Activated CD4-positive, alpha-beta T cell treated with anti-CD3 and anti-CD28 coated beads for 48 hours (primary cell): ENCODE measurements at places on chromosomes 5 and 9.

- DNase-seq = no peak
Measured at GRCh38 chr5:147504535-147504934, 5.3 kb downstream of the DPYSL3 start.

DNA sequence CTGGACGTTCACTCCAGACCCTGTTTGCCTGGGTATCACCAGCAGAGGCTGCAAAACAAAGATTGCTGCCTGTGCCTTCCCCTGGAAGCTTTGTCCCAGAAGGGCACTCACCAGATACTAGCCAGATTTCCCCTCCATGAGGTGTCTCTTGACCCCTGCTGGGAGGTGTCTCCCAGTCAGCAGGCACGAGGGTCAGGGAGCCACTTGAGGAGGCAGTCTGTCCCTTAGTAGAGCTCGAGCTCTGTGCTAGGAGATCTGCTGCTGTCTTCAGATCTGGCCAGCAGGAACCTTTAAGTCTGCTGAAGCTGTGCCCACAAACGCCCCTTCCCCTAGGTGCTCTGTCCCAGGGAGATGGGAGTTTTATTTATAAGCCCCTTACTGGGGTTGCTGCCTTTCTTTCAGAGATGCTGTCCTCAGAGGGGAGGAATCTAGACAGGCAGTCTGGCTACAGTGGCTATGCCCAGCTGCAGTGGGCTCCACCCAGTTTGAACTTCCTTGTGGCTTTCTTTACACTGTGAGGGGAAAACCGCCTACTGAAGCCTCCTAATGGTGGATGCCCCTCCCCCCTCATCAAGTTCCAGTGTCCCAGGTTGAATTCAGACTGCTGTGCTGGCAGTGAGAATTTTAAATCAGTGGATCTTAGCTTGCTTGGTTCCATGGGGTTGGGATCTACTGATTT, 253.9 kb downstream of the SPATA31D1 start:
- DNase-seq = no peak

- DNase-seq = no peak
Measured at GRCh38 chr9:137268538-137269201, 8.9 kb upstream of the TOR4A start.

GRCh38 chr9:111902391-111903139, 6.0 kb downstream of the UGCG start:
- no peak for DNase-seq

DNA sequence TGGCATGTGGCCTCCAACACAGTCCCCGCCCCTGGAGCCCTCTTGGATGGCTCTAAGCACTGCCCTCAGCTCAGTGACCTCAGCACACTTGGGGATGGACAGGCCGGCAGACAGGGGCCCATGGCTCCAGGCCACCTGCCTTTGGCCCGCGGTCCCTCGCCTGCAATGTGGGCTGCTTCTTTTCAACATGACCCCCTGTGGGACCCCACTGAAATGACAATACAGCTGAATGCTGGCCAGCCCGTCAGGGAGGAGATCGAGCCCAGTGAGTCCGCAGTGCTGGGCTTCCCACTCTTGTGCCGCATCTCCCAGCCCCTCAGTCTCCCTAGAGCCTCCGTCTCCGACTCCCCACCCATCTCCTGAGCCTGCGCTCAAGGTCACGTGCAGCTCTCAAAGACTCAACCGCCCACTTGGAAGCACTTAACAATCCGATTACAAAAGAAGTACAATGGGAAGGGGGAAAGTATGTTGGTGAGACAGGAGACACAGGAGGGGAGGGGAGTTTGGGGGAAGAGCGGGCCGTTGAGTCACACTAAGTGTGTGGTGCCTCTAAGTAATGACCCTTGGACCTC, 238.9 kb downstream of the HSPA4 start:
- no peak for DNase-seq

DNA sequence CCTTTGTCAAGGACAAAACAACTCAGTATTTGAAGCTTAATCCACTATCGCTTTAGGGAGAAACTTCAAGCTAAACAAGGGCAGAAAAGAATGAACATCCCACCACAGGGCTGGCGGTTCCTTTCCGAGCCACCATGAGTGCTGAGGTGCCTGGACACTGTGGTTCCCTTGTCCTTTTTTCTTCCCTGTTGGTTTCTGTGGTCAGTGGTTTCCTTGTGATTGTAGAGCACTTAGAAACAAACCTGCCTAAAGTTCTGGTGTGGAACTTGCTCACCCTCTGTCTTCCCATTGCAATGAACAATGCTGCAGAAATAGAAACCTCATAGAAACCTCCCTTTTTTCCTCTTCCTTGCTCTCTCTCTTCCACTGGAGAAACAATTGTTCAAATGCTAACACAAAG, 79.3 kb upstream of the TBC1D2 start:
- DNase-seq = no peak

DNA sequence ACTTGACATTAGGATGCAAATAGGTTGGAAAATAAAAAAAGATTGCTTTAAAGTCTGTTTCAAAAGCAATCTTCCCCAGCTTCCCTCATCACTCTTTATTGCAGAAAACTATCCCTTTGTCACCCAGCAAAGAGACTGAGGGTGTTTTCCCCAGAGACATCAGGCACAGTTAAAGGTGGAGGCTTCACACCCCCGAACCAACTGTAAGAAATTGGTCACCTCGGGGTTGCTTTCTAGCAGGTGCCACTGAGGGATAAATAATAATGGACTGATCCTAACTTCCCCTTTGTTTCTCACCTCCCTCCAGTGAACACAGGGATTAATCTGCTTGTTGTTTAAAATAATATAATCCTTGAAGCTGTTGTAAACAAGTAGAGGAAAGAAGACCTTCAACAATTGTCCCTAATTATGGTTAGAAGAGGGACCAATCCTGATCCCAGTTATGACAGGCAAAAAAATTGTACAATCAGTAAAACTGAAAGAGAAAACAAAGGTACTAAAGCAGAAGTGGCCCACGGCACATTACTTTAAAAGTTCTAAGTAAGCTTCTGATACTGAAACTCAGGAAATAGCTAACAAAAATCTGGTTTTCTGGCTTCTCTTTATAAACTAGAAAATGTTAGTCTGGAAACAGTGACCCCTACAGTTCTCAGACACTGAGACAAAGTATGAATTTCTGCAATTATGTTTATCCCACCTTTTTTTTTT, 6.6 kb upstream of the PCSK1 start:
- no peak for DNase-seq

DNA sequence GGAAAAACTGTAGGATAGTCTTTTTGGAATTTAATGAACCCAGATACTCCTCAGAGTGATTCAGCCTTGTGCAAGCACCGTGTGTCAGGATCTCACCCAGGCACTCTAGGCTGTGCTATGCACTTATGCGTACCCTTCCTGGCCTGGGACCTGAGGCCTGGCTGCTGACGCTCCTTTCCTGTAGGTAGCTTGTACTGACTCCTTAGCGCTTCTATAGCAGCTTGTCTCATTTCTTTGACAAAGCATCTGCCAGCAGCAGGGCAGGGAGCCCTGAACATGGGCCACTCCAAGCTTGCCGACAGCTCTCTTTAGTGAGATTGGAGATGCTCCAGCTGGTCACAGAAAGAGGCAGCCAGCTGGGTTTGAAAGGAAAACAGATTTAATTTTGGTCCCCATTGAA, 147.3 kb downstream of the SGCD start:
- no peak for DNase-seq

- no peak for DNase-seq
Measured at GRCh38 chr5:162607879-162608278, 540.3 kb downstream of the GABRG2 start.

DNA sequence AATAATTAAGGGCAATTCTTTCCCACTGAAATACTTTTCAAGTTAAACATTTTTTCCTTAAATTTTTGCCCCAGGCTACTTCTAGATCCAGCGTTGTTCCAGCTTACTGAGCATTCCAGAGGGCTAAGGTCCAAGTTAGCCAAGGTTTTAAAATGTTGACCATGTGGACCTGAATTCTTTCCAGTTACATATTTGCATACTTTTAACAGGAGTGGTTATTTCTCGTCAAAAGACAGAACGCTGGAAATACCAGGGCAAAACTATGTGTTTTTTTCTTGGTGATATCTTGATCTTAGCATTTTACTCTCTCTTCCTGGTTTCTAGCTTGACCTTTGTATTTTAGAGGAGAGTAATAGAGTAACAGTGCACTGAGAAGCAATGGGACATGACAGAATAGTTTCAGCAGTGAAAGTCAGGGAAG, 32.8 kb downstream of the TMC1 start:
- DNase-seq = no peak

- DNase-seq = no peak
Measured at GRCh38 chr9:80125731-80126264, 554.0 kb downstream of the TLE4 start.

- no peak for DNase-seq
Measured at GRCh38 chr9:77392328-77392727, 215.0 kb downstream of the VPS13A start.

DNA sequence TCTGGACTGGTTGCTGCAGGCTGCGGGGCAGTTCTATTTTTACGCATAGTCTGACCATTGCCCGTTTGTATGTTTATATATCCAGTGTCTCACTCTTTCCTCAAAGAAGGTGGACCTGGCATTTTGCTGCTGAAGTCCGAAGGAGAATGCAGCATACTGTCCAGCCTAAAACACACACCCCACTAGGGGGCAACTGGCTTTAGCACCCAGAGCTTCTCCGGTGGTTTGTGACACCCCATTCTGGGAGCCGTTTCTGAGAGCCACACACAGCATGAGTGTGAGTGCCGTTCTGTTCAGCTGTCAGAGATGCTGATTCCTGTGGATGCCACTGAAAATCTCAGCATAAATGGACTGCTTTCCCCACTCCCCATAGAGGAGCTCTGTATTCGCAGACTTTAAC, 290.5 kb upstream of the TAS2R1 start:
- no peak for DNase-seq

- DNase-seq = no peak
Measured at GRCh38 chr9:126379661-126380360, 53.2 kb downstream of the MVB12B start.

DNA sequence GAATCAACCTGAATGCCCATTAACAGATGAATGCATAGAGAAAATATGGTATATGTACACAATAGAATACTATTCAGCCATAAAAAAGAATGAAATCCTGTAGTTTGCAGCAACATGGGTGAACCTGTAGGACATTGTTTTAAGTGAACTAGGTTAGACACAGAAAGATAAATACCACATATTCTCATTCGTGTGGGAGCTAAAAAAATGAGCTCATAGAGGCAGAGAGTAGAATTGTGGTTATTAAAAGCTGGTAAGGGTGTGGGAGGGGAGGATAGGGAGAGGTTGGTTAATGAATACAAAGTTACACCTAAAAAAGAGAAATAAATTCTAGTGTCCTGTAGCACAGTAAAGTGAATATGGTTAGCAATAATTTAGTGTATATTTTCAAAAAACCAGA, 23.5 kb downstream of the PTTG1 start:
- no peak for DNase-seq

DNA sequence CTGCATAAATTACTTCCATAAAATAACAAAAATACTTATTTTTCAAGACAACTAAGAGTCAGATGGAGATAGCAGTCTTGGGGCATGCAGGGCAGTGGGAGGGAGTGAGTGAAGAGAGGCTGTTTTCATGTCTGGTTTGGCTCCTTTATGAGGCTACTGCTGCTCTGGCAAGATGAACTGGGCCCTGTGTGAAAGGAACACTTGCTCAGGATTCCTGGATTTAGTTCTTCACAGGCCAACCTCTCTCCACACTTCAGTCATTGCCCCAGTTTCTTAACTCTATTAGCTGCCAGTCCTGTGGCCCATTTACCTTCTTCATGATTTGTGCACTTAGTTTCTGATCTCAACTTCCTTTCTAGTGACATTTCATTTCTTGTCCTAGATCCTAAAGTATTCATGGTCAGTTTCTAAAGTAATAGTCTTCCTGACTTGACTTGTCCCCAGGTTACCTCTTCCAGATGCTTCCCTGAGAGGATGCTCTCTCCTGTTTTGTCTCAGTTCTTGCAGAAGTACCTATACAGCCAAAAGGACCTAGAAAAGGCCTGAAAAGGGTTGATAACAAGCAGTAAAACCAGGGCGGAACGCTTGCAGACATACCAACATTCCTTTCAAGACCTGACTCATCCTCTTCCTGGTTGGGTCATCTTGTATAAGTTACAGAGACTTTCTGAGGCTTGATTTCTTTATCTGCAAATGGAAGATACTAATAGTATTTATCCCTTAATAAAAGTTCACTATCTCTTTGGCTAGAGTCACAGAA, 77.0 kb upstream of the ZFAND5 start:
- DNase-seq = no peak

- DNase-seq = no peak
Measured at GRCh38 chr9:21326526-21327139, 8.6 kb downstream of the KLHL9 start.

DNA sequence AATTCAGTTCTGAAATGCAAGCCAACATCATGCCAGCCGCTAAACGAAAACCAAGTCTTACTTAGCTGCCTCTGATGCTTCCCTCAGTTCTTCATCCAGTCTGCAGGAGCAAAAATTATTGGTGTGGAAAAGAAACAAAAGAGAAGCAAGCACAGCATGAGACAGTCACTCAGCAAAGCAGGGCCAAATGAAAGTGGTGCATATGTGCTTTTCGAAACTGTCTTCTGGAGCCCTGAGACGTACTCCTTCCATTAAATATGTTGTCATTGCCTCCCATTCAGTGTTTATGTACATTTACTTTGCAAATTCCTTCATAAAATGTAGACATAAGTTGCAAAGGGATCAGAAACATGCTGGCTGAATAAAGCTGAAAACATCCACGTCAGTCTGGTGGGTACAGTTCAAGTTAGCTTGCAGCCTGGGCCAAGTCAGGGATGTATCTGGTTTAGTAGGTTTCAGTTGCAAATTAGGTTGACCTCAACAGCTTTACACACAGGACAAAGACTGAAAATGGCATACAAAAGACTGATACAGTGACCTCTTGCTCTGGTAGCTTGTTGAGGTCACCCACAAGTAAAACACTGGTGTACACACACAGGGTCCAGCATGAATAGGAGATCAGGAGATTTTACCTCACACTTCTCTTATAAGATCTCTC, 139.7 kb upstream of the PCA3 start:
- no peak for DNase-seq
